ENCODE measurements at places on chromosomes 1 and 21. TPM values are rescaled to one million over a fixed set of nuclear protein-coding genes. Genes with fewer than 3 reads are reported as not detected.

DNA sequence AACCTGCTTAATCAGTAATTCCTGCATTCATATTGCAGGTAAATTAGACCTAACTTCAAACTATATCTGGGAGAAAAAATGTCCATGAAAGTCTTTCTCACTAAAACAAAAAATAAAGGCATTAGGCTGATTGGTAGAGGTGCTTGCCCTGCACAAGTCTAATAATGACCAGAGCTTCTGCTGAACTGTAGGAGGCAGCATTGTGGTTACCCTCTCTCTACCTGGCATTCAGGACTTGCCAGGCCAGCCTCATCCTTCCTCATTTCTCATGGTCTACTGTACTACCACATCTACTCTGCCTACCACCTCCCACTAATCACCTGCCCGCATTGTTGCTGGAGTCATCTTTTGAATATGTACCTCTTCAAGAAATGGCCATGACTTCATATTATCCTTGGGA lies 60.8 kb upstream of the KRTAP11-1 start:
- no peak overlapping the region for H3K4me3 ChIP-seq
- DNase-seq, result no peak
- H3K27ac ChIP-seq, result no peak overlapping the region
- H3K36me3 ChIP-seq, result no peaks in the 10 kb centered on the region

DNA sequence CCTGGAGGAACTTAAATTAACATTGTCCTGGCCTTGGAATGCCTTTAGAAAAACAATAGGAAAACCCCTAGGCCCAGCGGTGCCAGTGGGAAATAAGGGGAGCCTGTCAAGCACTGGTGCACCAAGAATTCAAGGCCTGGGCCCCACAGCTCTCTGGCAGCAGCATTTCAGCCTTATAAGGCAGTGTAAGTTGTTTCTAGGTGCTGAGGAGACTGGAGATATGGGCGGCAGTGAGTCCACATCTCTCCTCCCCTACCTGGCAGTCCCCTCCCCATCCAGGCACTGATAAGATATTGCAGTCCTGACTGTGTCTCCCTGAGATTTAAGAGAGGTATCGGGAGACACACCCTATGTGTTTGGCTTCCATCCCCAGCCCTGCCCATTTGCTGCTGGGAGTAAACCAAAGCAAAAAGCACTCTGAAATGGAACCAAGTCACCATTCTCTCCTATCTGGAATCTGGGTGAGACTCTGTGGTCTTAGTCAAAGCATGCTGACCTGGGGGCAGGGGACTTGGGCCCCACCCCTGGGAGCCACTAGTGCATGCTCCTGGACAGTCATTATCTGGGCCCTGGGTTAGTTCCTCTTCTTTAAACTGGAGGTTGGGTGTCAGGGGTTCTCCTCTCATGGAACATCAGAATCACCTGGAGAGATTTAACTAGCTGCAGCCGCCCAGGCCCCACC lies 30.5 kb downstream of the DEGS1 start:
- no peak overlapping the region for H3K27ac ChIP-seq
- H3K4me3 ChIP-seq, result no peak overlapping the region
- no peaks in the 10 kb centered on the region for H3K27me3 ChIP-seq
- DNase-seq, result no peak
- H3K4me1 ChIP-seq, result no peaks in the 10 kb centered on the region

- peak overlapping the region; percentile 7 for H3K27ac ChIP-seq
- no peaks in the 10 kb centered on the region for H3K27me3 ChIP-seq
- no peaks in the 10 kb centered on the region for H3K36me3 ChIP-seq
- no peaks in the 10 kb centered on the region for H3K4me1 ChIP-seq
- no peak overlapping the region for H3K4me3 ChIP-seq
Measured at GRCh38 chr1:100530880-100531487, 7.0 kb upstream of the GPR88 start.

DNA sequence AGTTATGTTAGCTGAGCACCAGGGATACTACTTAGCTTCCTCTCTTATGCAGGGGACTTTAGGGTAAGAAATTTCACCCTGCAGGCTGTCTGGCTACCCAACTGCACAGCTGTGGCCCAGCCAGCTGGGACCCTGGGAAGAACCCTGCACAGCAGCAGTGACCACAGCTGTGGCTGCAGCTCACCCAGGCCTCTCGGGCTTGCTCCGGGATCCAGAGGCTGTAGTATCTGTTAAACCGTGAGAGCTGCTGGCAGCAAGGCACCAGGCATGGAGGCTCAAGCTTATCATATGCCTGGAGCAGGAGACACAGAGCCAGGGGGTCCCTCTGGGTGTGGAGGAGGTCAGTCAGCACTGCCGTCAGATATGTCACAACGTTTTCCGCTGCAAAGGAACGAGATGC lies 40.3 kb downstream of the URB1 start:
- H3K36me3 ChIP-seq, result no peaks in the 10 kb centered on the region
- no peaks in the 10 kb centered on the region for H3K4me1 ChIP-seq
- H3K27ac ChIP-seq, result no peak overlapping the region

DNA sequence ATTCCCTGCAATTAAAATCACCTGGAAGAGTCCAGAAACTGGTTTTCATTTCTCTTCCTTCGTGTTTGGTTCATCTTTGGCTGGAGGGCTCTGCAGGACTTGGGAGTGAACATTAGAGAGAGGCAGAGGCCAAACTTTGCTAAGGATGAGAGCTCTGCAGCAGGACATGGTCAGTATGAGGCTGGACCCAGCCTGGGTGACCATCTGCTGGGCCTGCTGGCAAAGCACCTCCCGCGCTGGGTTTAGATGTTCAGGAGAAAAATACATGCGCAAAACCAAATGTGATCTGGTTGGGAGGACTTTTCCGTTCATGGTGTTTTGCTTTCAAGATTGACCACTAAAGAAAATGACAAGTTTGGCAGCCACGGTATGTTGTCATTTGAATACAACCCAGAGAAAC lies 15.9 kb downstream of the KAZN start:
- no peak overlapping the region for H3K27ac ChIP-seq
- no peaks in the 10 kb centered on the region for H3K36me3 ChIP-seq
- no peak for DNase-seq
- no peaks in the 10 kb centered on the region for H3K27me3 ChIP-seq
- no peaks in the 10 kb centered on the region for H3K4me1 ChIP-seq

GRCh38 chr1:155006601-155007101 lies 4.0 kb downstream of the ZBTB7B start:
- H3K36me3 ChIP-seq, result no peaks in the 10 kb centered on the region
- H3K27me3 ChIP-seq, result no peaks in the 10 kb centered on the region
- peak overlapping the region; percentile 93 for H3K27ac ChIP-seq
- no peaks in the 10 kb centered on the region for H3K4me1 ChIP-seq
- H3K4me3 ChIP-seq, result no peak overlapping the region

The KCNJ15 gene
- 0.21 TPM for total RNA-seq

The SLC25A24 gene
- total RNA-seq, result 64.2 TPM

The IL10 gene
- 0.55 TPM for total RNA-seq

The SPRR2E gene
- not detected for total RNA-seq
